PC-3 (cell line): ENCODE measurements at places on chromosomes 1 and 21. TPM values are rescaled to one million over a fixed set of nuclear protein-coding genes. Genes with fewer than 3 reads are reported as not detected.

DNA sequence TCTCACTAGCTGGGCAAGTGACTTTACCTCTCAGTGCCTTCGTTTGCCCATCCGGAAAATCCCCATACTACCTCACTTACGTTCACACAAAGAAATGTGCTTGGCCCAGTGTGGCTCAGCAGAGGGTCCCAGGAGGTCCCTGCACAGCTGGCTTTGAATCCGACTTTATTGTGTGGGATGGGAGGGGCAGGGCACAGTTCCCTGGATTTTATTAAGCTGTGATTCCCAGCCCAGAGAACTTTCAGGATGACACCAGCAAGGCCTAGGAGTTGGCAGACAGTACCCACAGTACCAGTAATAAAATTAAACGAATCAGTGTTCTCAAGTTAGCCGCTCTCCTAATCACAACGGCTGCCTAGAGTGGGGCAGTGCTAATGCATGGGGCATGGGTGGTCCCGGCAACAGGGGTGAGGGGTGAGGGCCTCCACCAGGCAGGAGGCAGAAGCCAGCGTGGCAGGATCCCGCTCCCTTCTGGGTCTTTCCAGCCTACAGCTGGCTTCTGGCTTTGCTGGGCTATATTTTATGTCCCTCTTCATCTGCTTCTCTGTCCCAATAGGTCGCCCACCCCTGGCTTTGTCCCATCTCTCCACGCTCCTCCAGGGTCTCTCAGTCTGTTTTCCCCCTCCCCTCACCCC lies 74.9 kb downstream of the VWA5B1 start:
- H3K36me3 ChIP-seq, result no peaks in the 10 kb centered on the region
- H3K4me1 ChIP-seq, result peaks cover 13% of the 10 kb centered on the region
- peaks cover 26% of the 10 kb centered on the region for H3K27me3 ChIP-seq
- no peak overlapping the region for H3K27ac ChIP-seq
- DNase-seq, result no peak

DNA sequence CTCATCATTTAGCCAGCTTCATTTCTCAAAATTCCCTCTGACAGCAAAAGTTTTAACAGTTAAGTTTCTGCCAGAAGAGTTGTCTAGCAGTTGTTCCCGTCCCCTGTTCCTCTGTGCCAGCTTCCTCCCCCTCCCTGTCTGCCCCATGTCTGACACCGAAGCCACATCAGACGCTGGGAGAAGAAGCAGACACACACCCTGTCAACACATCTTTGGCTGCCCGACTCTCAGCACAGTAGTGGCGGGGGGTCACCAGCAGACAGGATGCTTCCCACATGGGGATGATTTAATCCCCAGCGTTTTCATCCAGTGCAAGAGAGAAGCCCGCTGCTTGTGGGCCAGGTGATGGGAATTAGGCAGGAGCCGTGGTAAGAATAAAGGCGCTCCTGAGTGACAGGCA lies 379.4 kb upstream of the RUNX1 start:
- H3K27ac ChIP-seq, result no peak overlapping the region
- H3K36me3 ChIP-seq, result no peaks in the 10 kb centered on the region
- H3K4me1 ChIP-seq, result no peaks in the 10 kb centered on the region

DNA sequence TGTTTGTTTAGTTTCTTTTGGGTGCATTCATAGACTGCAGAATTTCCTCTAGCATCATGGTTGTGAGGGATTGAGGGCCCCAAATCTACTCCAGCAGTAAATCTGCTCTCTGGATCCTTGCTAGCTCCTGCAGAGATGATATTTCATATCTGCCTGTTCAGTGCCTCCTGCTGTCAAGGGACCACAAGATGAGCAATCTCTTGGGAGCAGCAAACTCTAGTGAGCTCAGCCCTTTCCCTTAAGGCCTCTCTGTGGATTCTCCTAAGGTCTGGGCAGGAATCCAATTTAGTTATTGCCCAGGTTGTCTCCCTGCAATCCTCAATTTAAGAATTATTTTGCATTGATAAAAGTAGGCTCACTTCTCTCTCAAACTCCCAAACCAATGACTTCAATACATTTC lies 76.9 kb downstream of the RGS18 start:
- no peaks in the 10 kb centered on the region for H3K27me3 ChIP-seq
- no peaks in the 10 kb centered on the region for H3K4me1 ChIP-seq
- DNase-seq, result no peak

DNA sequence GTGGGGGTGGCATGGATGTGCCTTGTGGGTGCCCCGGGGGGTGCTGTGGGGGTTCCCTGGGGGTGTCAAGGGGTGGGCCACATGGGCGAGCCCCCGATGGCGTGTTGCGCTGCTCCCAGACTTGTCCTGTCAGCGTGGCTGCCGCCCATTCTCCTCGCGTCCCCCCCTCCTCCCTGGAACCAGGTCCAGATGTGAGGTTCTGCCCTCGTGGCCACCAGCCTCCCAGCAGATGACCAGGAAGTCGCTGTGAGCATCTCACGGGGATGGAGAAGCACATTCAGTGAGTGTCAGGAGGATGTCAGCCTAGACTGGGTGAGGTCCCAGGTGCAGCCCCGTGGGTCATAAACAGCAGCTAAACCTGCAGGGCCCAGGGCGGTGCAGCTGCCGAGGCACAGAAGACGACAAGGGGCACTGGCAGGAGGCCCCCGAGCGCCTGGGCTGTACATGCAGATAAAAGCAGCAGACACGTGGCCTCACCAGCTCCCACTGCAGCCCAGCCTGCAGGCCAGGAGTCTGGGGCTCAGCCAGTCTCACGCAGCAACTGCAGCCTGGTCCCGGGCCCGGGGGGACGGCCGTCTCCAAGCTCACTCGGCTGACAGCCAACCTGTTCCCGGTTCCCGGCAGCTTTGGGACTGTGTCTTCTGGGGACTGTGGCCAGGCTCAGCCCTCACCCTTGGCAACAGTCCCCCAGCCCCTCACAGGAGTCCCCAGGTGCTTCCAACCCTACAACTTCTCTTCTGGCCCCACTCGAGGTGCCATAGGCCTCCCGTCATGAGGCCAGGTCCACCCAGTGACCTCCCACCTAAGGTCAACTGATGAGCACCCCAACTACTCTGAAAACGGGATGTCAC lies 17.5 kb upstream of the COL6A2 start:
- peak overlapping the region; percentile 81 for H3K27ac ChIP-seq
- no peak for DNase-seq
- no peaks in the 10 kb centered on the region for H3K27me3 ChIP-seq
- no peaks in the 10 kb centered on the region for H3K36me3 ChIP-seq
- H3K4me1 ChIP-seq, result peaks cover 21% of the 10 kb centered on the region

DNA sequence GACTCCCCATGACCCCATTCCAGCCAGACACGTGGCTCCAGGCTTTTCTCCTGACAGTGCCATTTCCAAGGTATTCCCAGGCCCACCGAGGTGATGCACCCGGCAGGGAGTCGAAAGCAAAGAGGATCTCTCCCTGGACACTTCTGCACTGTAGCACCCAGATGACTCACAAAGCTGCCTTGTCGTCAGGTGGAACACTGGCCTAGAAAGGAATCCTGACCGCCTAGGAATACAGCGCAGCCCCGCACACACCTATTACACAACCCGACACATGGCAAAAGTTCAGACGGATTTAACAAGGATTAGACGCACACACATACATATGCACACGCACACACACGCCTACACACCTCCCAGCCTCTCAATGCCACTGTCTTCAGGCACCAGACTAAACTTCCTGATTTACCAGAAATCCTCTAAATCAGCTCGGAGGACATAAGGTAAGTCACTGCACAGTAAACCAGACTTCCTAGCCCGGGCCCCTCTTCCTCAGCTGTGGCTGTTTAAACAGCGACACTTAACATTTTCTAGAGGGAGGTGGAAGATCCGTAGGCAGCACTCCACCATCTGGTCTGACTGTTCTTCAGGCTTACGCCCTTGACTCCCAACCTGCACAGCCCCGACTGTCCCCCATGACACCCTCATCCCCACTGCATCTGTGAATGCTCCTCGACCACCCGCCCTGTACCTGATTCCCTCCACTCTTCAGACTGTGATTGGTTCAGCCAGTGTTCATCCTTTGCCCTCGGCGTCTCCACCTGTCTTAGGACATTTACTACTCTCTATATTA lies 12.7 kb downstream of the FAM89A start:
- no peak overlapping the region for H3K4me3 ChIP-seq
- no peak for DNase-seq
- H3K27ac ChIP-seq, result no peak overlapping the region
- H3K4me1 ChIP-seq, result no peaks in the 10 kb centered on the region

DNA sequence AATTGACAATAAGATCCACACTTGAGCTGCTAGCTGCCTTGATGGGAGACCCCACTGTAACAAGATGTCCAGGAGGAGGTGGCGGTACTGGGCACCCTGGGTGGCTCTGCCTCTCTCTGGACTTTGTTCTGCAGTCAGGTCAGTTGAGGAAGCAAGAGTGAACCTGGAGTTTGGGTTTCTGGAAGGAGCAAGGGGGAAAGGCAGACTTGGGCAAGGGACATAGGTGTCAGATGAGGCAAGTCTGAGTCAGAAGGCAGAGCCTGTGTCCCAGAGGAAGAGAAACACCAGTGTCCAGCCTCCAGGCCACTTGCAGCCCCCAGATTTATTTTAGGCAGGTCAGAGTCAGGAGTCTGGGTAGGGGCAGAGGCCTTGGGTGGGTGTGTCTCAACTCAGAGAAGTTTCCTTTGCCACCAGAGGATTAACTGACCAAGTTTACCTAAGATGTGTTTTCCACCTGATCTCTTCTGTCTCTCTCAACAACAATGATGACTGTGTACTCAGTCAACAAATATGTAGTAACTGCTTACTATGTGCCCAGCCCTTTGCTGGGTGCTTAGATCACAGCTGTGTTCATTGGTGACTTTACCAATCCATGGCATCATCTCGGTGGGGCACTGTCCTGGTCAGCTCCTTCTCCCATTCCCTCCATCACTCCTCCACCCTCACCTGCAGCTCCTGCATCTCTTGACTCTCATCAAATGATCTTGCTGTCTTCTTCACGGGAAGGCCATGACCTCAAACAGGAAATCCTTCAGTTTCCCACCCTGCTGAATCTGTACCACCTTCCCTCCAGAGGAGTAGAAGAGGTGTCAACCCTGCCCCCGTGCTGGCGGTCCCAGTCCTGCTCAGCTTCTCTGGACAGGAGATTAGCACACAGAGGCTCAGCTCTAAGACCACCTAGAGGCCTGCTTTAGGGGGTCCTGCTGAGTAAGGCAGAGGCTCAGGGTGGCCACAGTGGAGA lies 36.6 kb downstream of the ELF3 start:
- H3K27ac ChIP-seq, result peak overlapping the region; percentile 99
- no peaks in the 10 kb centered on the region for H3K27me3 ChIP-seq
- peak; percentile 80 for DNase-seq
- peak overlapping the region; percentile 21; the same call in 1 of the 2 replicates for H3K4me3 ChIP-seq
- peaks cover 34% of the 10 kb centered on the region for H3K4me1 ChIP-seq

GRCh38 chr1:112579801-112580510 lies 39.0 kb downstream of the ST7L start:
- H3K27me3 ChIP-seq, result no peaks in the 10 kb centered on the region
- H3K4me3 ChIP-seq, result no peak overlapping the region
- peaks cover 19% of the 10 kb centered on the region for H3K4me1 ChIP-seq
- H3K36me3 ChIP-seq, result peaks cover 16% of the 10 kb centered on the region; the same call in 1 of the 2 replicates
- H3K27ac ChIP-seq, result no peak overlapping the region

GRCh38 chr1:66313429-66313828 lies 220.5 kb upstream of the SGIP1 start:
- H3K27ac ChIP-seq, result no peak overlapping the region
- H3K27me3 ChIP-seq, result no peaks in the 10 kb centered on the region
- DNase-seq, result no peak
- H3K36me3 ChIP-seq, result no peaks in the 10 kb centered on the region
- peaks cover 13% of the 10 kb centered on the region for H3K4me1 ChIP-seq

- H3K36me3 ChIP-seq, result no peaks in the 10 kb centered on the region
- peaks cover 12% of the 10 kb centered on the region; the same call in 1 of the 2 replicates for H3K27me3 ChIP-seq
- no peak for DNase-seq
- H3K4me3 ChIP-seq, result no peak overlapping the region
Measured at GRCh38 chr1:48228156-48228555, 5.6 kb downstream of the SLC5A9 start.

- no peak for DNase-seq
- no peak overlapping the region for H3K27ac ChIP-seq
- no peak overlapping the region for H3K4me3 ChIP-seq
Measured at GRCh38 chr1:36419140-36419539, 21.4 kb upstream of the LSM10 start.

- 0 out of 2 replicates have a peak overlapping the region, but pooled peaks have one; percentile 0 for H3K4me3 ChIP-seq
- H3K36me3 ChIP-seq, result no peaks in the 10 kb centered on the region
- peak; percentile 91 for DNase-seq
- H3K27ac ChIP-seq, result peak overlapping the region; percentile 68
- peaks cover 40% of the 10 kb centered on the region for H3K4me1 ChIP-seq
- no peaks in the 10 kb centered on the region for H3K27me3 ChIP-seq
Measured at GRCh38 chr1:45335855-45336324, 4.1 kb upstream of the TOE1 start.

DNA sequence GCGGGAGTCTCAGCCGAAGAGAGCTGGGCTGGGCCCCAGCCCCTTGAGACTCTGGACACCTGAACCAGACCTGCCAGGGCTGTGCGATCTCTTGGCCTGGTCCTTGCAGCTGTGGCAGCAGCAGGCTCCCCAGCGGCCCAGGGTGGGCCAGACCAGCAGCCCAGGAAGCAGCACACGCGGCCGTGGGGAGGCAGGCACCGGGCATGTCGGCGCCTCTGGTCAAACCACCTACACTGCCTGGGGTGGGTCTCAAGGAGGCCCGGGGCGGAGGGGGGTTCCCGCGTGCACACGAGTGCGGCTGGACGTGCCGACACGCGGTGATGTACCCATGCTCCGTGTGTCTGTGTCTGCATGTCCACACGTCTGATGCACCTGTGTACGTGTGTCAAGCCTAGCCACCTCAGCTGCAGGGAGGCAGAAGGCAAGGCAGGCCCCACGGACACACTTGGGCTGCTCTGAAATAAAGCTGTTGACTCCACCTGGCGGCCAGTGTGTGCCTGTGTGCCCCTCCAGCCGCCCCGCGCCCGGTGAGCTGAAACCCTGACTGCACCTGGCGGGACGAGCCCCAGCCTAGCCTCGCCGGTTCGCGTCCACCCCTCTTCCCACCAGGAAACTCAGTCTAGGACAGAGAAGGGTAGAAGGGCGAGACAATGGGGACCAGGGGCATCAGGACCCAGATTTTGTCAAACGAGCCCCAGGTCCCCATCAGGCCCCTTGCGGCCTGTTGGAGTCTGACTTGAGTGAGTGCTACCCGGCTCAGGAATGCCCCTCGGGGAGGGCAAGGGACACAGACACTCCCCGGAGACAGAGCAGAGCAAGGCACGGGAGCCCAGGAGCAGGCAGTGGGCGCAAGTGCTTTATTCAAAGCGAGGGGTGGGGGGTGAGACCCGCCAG lies 11.6 kb downstream of the SCNN1D start:
- peak; percentile 89 for DNase-seq
- no peak overlapping the region for H3K4me3 ChIP-seq
- H3K36me3 ChIP-seq, result no peaks in the 10 kb centered on the region
- no peak overlapping the region; the same call in 1 of the 2 replicates for H3K27ac ChIP-seq
- H3K27me3 ChIP-seq, result no peaks in the 10 kb centered on the region

The DRAM2 gene
- 25.7 and 30.0 TPM in 2 replicates for total RNA-seq

The ZNF593OS gene
- total RNA-seq, result not detected in 2 replicates

The AMIGO1 gene
- total RNA-seq, result 2.7 and 2.8 TPM in 2 replicates
